Stimulated activated CD8-positive, alpha-beta memory T cell treated with anti-CD3 and anti-CD28 coated beads, Interleukin-15, amount 100 ng/mL, for 48 hours (primary cell): ENCODE measurements at places on chromosomes 16 and 17.

- no peak for DNase-seq
These were observed 17.7 kb downstream of the SLC16A3 start for GRCh38 chr17:82246365-82247181.

DNA sequence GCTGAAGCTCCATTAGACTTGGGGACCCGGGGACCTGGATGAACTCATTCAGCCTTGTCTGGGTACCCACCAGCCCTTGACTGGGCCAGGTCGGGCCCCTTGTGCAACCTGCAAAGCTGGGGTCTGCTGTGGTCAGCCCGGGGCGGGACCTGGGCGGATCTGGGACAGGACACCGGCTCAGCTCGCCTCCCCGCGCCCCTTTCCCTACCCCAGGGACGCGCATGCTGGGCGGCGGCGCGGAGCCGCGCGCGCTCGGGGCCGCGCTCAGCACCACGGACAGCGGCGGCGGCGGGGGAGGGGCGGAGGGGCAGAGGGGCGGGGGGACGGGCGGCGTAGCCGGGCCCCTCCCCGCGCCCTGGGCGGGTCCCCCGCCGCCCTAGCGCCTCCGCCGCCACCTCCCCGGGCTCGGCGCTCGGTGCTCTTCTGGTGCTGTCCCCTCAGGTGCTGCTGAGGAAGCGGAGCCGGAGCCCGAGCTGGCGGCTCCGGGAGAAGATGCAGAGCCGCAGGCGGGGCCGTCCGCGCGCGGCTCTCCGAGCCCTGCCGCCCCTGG lies 7.4 kb downstream of the ACD start:
- DNase-seq: no peak

DNA sequence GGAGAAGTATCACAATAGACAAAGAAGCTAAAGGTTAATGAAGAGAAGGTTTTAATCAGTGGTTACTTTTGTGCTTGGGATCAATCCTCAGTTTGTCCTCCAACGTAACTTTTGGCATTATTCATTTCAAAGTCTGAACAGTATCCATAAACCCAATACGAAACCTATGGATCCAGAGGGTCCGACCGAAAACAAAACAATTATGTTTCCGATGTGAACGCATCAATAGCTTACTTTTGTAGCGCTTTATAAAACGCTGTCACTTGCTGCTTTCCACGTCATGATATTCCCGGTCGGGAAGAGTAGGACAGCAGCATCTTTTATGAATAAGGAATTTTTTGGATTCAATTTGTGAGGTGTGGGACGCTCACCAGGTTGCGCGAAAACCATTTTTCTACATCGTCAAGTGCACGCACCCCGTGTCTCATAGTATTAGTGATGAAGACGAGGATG lies 383.8 kb downstream of the ZFHX3 start:
- no peak for DNase-seq

DNA sequence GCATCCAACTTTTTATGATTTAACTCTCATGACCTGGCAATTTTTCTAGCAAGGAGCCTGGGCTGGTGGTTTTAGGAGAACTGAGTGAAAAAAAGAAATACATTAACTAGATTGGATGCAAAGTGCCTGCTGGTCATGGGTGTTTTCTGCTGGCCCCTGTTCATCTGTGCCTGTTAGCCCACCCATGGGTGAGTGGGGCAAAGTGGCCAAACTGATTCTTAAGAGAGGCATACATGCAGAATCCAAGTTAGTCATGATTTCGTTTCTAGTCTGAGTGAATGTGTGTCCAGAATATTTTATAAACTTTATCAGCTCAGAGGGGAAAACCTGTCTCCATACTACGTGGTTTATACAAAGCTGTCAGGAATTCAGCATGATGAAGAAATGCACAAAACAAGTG lies 4.6 kb upstream of the ITGAD start:
- DNase-seq: no peak

- DNase-seq: no peak
These were observed 6.2 kb downstream of the C1QL1 start for GRCh38 chr17:44961921-44962350.

DNA sequence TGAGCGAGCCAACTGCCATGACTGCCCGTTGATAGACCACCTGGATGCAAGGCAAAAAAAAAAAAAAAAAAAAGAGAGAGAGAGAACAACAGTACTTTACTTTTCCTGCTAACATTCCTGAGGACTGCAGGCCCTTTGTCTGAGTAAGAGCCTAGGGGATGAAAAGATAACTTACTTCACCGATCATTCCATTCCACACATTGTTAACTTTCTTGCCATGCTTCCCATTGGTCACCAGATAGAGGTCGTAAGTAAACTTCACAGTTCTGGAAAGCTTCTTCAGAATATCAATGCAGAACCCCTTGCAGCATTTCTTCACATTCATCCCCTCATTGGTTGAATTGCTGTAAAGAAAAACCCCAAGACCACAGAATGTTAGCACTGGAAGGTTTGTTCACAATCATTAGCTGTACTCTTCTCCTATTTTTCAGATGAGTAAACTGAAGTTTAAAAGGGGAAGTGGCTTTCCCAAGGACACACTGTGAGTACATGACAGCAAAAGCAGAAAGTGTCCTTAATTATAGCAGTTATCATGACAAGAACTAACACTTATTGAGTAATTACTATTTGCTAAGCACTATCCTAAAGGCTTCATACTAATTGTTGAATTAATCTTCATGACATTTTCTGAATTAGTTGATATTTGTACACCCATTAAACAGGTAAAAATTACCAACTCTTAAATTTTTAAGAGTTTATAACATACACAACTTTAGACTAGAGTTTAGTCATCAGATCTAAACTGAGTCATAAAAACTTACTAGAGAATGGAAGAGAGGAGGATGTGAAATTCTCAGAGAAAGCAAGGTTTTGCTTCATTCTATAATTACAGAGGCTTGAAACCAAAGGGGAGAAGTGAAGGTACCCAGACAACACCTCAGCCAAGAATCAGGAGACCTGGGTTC lies 341.2 kb downstream of the GRIN2A start:
- no peak for DNase-seq

DNA sequence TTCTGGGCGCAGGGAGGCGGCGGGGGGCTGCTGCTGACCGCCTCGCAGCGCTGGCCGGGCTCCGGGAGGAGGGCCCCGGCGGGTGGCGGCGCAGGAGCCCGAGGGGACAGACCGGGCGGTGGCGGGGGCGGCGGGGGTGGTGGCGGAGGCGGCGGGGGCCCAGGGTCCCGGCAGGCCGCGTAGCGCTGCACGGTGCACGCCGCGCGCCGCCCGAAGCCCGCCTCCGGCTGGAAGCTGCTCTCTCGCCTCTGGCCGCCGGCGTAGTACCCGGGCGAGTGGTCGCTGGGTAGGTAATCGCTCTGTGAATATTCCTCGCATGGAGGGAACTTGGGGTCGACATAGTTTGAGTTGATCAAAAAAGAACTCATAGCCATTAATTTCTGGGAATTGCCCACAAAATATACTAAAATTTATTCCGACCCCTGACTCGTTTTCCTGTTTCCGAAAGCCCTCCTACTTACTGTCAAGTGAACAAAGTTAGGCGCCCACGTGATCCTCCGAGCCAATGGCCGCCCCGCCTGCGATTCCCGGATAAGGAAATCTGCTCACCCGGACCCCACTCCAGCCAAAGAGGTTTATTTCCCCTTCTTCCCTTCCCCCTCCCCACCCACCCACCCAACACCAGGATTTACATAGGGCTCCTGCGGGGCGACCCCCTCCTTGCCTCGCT lies at the start of gene HOXB4:
HOXB4 (minus strand) TSS at position 405 of the 670 bp plus-strand sequence; CDS start at position 374, 31 bp downstream.
- peak; percentile 42 for DNase-seq

GRCh38 chr17:18045691-18046350 lies 6.6 kb downstream of the GID4 start:
- DNase-seq: no peak

DNA sequence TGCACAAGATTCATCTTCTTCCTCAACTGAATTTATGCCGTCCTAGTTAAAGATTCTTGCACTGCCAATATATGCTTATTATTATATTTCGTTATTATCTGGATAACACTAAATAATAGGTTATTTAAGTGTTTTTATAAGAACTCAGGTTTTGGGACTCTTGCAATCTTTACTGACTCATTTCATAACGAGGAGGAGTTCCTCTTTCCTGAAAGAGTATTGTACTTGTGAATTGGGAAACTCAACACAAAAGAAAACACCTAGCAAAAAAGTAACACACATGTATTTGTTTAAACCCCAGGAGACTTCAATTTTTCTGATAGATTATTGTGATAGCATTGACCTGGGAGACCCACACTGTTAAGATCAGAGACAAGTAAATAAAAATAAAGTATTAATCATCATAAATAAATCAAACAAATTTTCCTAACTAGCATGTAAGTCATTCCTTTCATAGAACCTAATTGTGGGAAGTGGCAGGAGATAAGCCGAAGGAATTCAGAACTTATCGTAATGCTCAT lies 505.8 kb downstream of the KCNJ2 start:
- no peak for DNase-seq

GRCh38 chr17:6327007-6327406 lies 107.9 kb downstream of the AIPL1 start:
- DNase-seq: no peak

DNA sequence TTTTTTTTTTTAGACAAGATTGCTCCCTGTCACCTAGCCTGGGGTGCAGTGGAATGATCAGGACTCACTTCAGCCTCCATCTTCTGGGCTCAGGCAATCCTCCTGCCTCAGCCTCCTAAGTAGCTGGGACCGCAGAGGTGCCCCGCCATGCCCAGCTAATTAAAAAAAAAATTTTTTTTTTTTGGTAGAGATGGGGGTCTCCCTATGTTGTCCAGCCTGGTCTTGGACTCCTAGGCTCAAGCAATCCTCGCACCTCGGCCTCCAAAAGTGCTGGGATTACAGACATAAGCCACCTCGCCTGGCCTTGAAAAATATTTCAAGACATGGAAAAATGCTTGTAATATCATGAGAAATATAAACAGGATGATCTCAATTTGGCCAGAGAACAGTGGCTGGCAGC lies 42.9 kb downstream of the HAPSTR1 start:
- no peak for DNase-seq

DNA sequence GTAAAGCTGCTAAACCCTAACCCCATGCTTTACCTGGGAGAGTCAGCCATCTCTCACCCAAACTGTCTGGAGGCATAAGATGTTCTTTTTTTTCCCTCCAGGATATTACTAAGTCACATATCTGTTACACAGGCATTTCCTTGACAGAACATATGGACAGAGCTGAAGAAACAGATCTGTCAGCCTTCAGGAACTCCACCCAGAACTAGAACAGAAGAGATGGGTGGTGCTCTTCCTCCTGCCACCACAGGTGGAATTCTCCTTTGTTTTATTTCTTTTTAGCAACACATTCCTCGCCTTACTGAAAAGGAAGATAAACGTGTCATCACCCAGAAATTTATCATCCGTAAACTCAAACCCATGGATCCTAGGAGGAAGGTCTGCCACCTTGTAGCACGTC lies 8.8 kb downstream of the MYCBPAP start:
- no peak for DNase-seq

DNA sequence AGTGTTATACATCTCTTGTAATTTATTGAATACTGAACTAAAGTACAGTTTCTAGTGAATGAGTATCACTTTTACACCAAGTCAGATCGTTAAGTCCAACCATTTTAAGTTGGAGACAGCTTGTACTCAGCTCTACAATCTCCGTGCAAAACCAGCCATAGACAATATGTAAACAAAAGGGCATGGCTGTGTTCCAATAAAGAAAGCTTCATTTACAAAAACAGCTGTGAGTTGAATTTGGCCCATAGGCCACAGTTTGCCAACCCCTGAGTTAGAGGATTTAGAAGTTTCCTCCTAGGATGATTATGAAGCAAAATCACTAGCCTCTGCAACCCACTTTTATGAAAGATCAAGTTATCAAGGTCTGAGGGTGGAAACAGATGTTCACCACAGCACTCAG lies 105.7 kb upstream of the RCVRN start:
- DNase-seq: no peak

DNA sequence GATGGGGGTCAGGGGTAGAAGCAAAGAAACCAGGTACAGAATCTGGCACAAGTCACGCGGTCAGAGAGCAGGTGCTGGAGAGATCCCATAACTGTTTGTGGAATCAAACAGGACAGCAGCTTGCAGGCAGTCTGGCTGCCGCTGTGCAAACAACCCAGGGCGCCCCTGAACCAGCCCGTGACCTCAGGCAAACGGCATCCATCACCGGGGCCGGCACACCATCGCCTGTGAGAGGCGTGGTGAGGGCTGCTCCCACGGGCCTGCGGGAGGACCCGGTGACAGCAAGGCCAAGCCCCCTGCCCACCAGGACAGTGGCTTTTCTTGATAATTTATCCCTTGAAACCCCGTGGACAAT lies 47.9 kb downstream of the CBFA2T3 start:
- DNase-seq: no peak

DNA sequence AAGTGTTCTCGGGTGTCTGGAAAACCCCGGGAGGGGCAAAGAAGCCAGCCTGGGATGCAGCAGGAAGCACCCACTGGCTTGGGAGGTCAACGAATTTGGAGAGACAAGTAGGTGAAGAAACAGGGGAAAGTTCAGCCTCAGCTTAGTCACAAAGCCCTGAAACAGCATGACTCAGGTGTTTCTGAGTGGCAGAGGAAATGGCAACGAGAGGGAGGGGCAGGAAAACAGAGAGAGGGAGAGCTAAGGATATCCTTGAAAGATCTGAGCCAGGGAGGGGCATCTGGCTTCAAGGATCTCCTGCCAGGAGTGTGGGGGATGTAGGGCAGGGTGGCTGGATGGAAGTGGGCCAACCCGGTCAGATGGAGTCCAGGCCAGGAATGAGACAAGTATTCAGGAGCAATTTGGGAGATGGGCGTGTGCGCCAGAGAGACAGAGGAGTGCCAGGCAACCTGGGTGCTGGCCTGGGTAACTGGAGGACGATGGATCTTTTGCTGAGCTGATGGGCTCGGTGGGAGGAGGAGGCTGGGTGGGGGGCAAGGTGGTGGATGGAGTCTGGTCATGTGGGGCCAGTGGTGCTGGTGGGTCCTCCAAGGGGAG lies 27.2 kb downstream of the ABCC3 start:
- DNase-seq: peak; percentile 8

DNA sequence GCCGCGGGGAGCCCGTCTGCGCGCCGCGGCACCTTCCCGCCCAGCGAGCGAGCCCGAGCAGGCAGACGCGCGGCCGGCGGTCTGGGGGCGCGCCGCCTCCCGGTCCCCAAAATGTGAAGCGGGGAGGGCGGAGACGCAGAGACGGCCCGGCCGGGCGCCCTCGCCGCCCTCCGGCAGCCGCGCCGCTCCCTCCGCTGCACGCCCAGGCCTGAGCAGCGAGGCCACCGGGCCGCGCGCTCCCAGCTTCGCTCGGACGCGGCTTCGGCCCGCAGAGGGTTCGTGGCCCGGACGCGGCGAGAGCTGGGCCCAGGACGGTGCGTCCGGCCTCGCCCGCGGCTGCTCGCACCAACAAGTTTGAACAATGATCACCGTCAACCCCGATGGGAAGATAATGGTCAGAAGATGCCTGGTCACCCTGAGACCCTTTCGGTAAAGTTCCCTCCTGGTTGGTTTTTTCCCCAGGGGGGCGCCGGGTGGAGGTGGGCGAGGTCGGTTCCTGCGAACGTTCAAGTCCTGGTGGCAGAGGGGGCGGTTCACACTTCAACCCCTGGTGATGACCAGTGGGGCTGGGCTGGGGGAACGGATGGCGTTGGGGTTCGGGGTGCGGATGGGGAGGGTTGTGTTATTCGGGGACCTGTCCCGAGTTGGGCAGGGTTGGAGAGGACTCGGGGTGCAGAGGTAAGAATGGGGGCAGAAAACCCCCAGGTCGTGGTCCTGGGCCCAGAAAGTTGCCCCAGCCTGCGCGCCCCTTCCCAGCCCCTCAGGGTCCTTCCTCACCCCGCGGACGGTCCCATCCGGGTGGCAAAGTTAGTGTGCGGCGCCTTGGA lies 678 bp downstream of the MGAT5B start:
- DNase-seq: no peak

GRCh38 chr16:69087161-69087581 lies 18.3 kb upstream of the HAS3 start:
- no peak for DNase-seq

- DNase-seq: no peak
These were observed 101.3 kb upstream of the CHMP6 start for GRCh38 chr17:80890196-80890920.

GRCh38 chr17:34682305-34682704 lies 102.9 kb downstream of the TMEM132E start:
- DNase-seq: no peak
